ENCODE measurements at places on chromosomes 7 and 10.

DNA sequence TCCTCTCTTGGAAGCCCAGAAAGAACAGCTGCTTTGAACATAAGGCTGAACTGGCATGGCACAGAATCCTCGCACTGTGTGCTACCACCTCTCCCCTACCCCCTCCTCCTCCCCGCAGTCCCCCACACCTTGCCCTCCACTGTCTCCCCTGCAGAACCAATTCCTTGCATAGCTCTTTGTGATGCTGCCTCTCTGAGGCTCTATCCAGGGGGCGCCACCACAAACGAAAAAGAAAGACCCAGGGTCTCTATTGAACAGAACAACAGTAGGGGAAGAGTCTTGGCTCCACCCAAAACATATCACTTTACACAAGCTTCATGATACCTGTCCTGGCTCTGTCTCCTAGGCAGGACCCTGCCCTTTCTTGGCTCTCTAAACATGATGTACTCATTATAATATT, 26.2 kb upstream of the EBLN1 start:
- DNase-seq: no peak

- DNase-seq: no peak
Measured at GRCh38 chr7:20913853-20914252, 127.2 kb upstream of the SP8 start.

DNA sequence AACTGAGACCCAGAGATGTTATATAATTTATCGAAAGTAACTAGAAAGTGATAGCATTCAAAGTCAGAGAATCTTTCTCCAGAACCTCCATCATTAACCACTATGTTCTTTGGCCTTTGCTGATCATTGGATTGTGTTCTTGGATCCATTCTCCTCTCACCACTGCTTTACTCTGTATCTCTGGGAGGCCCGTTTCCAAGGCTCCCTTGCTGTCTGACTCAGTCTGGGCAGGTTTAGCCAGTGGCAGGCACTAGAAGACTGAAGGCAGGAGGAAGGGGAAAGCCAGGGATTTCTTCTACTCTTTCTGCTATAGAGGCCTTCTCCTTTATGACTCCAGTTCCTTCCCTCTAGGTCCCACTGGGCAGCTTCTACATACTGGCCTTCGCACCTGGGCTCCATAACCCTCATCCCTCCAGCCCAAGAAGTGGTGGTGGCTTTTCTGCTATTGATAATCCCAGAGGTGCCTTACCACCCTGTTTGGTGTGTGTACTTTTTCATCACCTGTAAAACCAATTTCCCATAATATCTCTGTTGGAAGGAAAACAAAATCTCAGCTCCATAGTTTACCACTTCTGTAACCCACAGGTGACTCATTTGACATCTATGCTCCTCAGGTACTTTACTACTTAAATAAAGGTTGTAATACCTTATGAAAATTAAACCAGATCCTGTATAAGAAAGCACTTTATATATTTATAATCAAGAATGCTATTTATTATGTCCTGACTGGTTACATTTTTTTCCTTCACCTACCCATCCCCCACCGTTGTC, 36.0 kb downstream of the BCAP29 start:
- DNase-seq: no peak

DNA sequence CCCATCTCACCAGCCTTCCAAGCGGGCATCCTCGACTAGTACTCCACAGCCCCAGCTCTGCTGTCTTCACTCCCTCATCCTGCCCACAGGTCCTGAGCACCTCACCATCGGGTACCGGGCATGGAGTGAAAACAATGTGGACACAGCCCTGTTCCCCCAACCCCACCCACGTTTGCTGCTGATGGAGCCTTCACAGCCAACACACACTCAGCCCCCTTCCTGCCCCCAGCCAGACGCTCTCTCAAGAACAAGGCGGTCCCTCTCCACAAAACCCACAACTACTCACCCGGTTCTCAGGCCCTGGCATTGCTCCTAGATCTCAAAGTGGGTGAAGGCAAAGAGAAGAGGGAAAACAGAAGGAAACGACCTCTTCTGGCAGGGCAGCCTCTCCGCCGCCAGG, 56.1 kb downstream of the SLIT1 start:
- no peak for DNase-seq

DNA sequence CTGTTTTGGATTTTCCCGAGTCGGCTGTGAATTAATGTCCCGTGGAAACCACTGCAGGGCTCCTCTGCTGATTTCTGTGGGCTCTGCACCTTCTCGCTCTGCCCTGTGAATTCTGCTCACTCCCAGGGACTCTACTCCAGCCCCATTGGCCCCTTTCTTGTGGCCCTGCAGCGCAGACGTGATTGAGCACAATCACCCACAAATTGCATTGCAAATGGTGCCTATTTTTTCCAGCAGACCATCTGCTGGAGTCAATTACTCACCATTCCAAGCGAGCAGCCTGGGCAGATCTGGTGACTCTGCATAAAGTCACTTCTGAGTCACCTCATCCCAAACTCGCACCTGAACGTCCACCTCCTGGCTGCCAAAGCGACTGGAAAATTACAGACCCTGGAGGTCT, 235.8 kb downstream of the PAXIP1 start:
- DNase-seq: no peak

DNA sequence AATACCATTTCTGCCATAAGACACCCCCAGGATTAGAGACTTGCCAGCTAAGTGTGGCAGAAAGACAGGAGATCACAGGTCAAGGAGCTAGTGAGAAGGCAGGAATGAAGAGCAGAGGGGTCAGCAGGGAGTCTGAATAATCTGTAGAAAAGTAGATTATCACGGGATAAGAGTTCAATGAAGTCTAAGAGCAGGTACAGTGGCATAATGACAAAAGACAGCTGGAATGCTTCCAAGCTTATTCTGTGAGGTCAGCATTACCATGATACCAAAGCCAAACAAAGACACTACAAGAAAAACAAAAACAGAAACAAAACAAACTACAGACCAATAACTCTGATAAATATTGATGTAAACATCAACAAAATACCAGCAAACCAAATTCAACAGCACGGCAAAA, 20.8 kb downstream of the PILRA start:
- no peak for DNase-seq

- no peak for DNase-seq
Measured at GRCh38 chr7:1441615-1442354, 17.5 kb downstream of the MICALL2 start.

- no peak for DNase-seq
Measured at GRCh38 chr10:16798571-16798970, 18.7 kb downstream of the RSU1 start.

GRCh38 chr10:121284936-121285335, 313.3 kb downstream of the FGFR2 start:
- DNase-seq: no peak

DNA sequence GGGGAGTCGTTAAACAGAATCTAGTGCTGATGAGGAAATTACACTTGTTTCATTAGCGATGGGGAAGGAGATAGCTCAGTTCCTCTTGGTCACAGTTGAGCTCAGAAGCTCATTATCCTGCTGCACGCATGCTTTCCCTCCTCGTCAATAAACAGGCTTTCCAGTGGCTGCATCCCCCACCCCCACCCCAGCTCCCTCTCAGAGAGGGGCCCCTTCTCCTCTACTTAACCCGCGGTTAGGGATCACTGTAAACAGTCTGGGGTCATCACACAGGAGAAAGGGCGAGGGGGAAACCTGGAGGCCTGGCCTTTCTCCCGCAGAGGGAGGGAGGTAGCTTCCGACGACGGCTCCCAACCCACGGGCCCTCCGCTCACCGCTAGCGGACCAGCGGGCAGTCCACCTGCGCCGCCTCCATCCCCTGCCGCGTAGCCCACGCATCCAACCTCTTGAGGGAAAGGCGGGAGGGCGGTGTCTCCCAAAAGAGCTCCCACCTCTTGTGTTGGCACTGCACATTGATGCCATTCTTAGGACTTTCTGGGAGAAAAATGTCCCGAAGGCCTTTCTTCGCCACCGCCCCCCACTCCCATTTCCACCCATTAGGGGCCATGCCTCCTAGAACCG, 80.8 kb downstream of the PAX2 start:
- no peak for DNase-seq

- no peak for DNase-seq
Measured at GRCh38 chr10:48252354-48252650, 22.2 kb downstream of the FRMPD2 start.

GRCh38 chr10:85614566-85614965, 752.0 kb downstream of the GRID1 start:
- no peak for DNase-seq

- DNase-seq: peak; percentile 65
Measured at GRCh38 chr10:71302874-71303568, 16.0 kb upstream of the SLC29A3 start.

GRCh38 chr7:134443396-134444070, 15.4 kb downstream of the AKR1B1 start:
- DNase-seq: no peak

DNA sequence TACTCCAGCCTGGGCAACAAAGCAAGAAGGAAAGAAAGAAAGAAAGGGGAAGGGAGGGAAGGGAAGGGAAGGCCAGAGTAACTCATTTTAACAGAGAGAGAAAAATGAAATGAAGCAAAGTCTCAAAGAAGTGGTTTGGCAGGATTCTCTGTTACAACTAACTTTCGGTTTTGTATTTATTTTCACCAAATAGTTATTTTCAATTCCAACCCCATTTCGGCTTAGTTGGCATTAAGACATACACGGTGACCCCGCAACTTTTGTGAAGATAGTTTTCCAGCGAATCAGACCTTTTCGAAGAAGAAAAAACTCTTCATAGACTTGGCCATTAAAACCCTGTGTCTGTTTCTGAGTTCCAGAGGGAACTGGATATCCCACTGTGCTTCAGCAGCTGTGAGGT, 45.2 kb upstream of the LYZL2 start:
- no peak for DNase-seq

DNA sequence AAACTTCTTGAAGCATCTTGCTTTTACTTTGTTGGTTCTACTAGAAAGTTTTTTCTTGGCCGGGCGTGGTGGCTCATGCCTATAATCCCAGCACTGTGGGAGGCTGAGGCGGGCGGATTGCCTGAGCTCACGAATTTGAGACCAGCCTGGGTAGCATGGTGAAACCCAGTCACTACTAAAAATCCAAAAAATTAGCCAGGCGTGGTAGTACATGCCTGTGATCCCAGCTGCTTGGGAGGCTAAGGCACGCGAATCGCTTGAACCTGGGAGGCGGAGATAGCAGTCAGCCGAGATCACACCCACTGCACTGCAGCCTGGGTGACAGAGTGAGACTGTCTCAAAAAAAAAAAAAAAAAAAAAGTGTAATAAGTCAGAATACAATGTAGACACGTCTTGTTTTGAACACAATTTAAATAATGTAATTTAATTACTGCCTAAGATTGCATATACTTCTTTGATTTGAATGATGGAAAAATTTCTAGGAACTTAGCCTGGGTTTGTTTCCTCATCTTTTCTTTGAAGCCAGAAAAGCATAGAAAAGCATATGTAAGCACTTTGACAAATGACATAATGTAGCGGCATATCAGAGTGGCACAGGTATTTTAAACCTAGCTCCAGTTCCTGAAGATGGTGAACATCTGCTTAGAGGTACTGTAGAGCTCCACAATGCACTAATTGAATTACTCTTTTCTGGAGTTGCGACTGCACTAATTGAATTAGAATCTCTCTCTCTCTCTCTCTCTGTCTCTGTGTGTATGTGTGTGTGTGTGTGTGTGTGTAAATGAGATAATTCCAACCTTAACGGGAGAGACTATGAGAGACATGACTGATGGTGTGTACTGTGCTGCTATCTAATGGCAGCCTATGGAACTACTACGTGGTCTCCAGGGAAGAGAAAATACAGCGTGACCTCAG, 87.8 kb downstream of the BTRC start:
- DNase-seq: peak; percentile 61

DNA sequence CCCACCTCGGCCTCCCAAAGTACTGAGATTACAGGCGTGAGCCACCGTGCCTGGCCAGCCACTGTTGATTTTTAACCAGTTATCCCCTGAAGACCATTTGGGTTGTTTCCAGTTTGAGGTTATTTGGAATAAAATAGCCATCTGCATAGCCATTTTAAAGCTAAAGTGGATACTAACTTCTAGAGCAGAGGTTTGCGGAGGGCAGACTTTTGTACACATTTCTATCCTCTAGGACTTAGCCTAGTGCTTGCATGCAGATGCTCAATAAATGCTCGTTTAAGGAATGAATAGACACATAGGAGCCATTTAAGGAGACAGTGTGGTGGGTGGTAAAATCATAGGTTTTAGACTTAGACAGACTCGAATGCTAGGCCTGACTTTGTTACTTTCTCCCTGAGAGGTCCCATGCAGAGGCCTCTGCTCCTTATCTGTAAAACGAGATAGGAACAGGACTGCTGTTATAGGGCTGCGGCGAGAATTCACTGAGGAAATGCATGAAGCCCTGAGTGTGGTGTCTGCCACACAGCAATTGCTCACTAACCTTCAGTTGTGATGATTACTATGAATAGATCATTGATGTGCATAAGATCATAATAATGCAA, 75.9 kb downstream of the PFKFB3 start:
- no peak for DNase-seq

DNA sequence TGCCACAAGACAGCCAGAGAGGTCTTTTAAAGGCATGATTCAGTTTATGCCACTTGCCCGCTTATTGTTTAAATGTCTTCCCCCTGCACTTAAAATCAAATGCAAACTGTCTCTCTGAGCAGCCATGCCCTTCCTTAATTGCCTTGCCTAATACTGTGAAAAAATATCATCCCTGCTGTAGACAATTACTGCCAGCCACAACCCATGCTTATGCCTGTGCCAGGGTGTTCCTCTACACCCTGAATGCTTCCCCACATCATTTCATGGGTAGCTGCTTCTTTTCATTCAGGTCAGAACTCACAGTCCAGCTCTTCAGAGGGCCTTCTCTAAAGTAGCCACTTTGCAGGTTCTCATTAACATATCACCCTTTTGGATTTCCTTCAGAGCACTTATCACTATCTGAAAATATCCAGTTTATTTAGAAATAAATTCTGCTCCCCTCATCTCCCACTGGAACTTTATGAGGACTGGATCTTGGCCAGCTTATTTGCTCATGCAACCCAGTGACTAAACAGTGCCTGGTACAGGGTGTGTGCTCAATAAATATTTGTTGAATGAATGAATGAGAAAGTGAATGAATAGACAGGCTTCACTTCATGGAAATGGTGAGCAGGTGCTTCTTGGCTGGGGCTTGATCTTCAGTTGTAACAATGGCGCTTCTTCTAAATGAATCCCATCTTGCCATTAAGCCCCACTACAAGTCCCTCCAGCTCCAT, 162.4 kb upstream of the MDFIC start:
- peak; percentile 33 for DNase-seq

- DNase-seq: no peak
Measured at GRCh38 chr7:132361146-132361545, 215.1 kb downstream of the PLXNA4 start.

DNA sequence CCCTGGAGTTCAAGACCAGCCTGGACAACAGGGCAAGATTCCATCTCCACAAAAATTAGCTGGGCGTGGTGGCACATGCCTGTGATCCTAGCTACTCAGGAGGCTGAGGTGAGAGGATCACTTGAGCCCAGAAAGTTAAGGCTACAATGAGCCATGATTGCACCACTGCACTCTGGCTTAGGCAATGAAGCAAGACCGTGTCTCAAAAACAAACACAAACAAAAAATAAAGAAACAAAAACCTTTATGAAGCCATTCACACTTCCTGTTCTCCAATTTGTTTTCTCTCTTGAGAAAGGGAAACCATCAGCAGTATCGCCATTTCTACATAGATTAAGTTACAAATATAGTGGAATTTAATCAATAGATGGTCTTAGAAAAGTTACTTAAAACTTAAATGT, 19.8 kb downstream of the YME1L1 start:
- DNase-seq: no peak

Data from HT-29 (cell line).